Stimulated activated CD4-positive, alpha-beta T cell treated with anti-CD3 and anti-CD28 coated beads, Interleukin-12 subunit alpha, Interleukin-12 subunit beta, amount 100 ng/mL, for 48 hours (primary cell): ENCODE measurements at places on chromosomes 12 and 14.

- no peak for DNase-seq
Observed at GRCh38 chr12:176321-177181, 37.4 kb downstream of the SLC6A12 start.

DNA sequence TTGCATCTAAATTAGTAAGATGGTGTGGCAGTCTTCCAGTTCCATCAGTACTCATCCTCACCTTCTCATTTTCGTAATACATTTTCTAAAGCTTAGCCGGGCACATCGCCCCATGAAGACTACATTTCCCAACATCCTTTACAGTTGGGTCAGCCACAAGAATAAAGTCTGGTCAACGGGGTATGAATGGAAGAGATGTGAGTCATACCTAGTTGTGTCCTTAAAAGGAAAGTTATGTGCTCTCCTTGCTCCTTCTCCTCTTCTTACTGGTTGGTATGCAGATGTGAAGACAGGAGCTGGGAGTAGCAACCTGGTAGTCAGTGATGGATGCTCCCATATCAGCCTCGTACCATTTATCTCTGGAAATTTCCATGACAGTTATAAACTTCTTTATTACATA is 35.9 kb upstream of the EGLN3 start:
- no peak for DNase-seq

DNA sequence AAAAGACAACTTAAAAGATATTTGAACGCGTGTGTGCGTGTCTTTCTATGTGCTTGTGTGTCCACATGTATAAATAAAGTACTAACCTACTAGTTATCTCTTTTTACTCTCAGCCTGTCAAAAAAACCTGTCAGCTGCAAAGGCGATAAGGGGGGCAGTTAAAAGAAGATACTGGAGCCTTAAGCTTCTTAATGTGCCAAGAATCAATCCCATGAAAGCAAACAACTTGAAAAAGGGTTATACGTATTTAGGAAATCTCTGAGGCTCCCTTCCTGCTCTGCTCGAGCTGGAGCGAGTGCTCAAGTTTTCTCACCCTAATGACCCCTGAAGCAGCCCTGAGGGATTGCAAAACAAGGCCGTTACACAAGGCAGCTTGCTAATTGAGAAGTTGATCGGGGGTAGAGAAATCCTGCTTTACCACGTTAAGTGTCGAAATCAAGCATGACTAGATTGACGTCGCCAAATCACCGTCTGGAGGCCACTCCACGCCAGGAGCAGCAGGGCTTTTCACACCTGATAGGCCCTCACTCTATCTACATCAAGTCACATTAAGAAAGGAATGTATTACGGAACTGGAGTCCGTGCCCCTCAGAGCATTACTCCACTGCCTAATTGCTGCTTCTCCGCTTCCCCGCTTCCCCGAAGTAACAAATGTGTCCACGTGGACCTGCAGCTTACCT is 32.4 kb downstream of the LMO3 start:
- no peak for DNase-seq

DNA sequence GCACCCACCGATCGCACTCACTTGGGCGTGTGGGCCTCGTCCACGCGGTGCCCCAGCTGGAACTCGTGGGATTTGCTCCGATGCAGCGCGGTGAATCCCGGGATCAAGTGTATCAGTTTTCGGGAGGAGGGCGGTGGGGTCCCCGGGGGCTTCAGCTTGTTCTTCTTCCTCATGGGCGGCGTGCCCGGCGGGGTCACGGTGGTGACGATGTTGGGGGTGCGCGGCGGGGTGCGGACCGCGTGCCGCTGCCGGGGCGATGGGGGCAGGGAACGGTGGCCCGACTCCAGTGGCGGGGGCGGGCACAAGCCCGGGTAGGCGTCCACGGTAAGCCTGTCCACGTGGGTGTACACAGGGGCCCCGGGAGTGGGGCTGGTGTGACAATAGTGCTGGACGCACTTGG is 207.8 kb downstream of the KSR2 start:
- no peak for DNase-seq

GRCh38 chr12:130870442-130871285 is 1.2 kb upstream of the RAN start:
- peak; percentile 62 for DNase-seq

- no peak for DNase-seq
Observed at GRCh38 chr14:100660882-100661635, 65.6 kb upstream of the DLK1 start.

- DNase-seq = no peak
Observed at GRCh38 chr12:49507139-49507538, 31.7 kb upstream of the KCNH3 start.

- DNase-seq = no peak
Observed at GRCh38 chr12:48336564-48336963, 14.2 kb downstream of the ZNF641 start.

- DNase-seq = no peak
Observed at GRCh38 chr12:88624911-88625310, 44.6 kb upstream of the KITLG start.

DNA sequence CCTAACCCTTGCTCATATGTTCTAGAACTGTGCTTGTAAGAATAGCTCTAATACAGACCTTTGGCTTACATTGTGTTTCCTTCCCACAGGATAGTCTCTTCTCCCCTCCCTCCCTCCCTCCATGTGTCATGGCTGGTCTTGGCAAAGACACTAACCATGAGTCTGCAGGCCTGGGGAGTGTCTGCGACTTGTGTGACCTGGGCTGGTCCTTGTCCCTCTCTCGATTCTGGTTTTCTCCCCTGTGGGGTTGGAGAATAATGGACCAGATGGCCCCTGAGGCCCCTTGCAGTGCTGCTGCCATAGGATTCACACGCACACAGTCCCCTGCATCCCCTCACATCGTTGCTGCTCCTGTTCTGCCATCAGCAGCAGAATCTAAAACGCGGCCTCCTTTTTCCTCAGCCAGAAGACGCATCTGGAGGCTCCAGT is 30.3 kb downstream of the DEGS2 start:
- DNase-seq = no peak

GRCh38 chr12:6632026-6632983 is 3.5 kb downstream of the LPAR5 start:
- DNase-seq = no peak

DNA sequence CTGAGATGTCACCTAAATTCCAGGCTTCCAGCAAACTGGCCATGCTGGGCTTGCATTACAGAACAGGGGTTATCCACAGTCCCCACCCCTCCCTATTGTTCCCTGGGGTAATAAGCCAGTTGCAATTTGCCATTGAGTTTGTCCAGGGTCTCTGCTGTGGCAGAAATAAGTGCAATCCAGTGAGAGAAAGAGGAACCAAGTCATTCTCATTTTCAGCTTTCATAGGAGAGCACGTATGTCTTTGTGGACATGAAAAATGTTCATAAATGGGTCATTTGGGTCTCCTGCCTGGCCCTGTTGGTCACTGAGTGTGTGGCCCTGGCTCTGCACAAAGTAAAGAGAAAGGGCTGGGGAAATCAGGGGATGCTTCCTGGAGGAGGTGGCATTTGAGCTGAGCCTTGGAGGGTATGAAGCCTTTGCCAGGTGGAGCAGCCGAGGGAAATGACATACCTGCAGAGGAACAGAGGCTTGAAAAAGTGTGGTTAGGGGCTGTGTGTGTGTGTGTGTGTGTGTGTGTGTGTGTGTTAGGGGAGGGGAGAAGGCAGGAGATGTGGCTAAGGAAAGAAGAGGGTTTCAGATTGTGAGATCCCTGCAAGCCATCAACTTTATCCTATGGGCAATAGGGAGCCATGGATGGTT is 29.3 kb downstream of the CMKLR1 start:
- no peak for DNase-seq

DNA sequence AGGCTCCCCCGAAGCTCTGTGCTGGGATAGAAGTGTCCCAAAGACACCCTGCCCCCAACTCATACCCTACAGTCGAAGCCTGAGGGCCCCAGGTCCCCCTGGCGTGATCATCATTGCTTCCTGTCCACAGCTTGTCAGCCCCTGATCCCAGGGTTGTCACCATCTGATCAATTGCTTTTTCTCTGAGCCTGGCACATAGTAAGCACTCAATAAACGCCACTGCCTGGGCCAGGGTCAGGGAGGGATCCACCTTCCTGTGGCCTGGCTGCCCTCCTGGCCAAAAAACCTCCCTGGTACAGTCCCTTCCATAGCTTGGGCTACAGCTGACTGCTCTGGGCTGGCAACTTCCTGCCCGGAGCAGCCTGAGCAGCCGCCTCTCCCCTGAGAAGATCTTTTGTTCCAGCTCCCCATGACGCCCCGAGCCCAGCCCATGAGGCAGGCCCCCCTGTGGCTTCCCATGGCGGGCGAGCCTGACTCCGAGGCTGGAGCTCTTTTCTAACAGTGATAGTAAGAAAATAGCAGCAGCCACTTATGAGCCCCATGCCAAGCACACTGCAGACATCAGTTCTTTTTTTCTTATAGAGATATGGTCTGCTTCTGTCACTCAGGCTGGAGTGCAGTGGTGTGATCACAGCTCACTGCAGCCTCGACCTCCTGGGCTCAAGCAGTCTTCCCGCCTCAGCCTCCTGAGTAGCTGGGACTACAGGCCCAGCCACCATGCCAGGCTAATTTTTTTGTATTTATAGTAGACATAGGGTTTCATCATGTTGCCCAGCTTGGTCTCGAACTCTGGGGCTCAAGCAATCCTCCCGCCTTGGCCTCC is 6.5 kb downstream of the SH2B3 start:
- DNase-seq = no peak

- peak; percentile 62 for DNase-seq
Observed at GRCh38 chr14:68794851-68795596, 2.2 kb upstream of the ZFP36L1 start.
